Activated effector memory CD4-positive, alpha-beta T cell treated with Interleukin-2 at 50 U/mL for 16 hours (primary cell): ENCODE measurements at places on chromosomes 12 and 14.

- no peak for DNase-seq
These were observed 83.5 kb downstream of the TTC6 start for GRCh38 chr14:37678916-37679315.

DNA sequence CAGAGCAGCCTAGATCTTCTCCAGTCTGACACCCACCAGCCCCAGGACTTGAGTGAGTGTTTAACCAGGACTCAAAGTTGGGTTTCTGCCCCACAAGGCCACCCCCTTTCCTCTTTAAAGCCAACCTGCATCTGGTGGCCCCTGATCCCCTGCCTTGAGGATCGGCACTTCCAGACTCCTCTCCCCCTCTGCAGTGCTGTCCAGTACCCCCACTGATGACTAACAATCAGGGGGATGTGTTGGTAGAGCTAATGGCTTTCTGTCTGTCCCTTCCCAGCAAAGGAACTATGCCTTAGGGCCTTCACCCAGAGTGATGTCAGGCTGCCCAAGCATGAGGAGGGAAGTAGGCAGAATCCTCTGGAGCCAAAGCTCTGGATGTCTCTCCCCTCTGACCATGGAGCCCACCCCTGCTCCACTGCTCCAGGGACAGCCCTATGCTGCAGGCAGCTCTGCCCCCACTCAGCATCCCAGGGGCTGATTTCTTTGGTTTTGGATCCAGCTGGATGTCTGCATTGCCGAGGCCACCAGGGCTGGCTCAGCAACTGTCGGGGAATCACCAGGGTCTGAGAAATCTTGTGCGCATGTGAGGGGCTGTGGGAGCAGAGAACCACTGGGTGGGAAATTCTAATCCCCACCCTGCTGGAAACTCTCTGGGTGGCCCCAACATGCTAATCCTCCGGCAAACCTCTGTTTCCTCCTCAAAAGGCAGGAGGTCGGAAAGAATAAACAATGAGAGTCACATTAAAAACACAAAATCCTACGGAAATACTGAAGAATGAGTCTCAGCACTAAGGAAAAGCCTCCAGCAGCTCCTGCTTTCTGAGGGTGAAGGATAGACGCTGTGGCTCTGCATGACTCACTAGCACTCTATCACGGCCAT is 42.9 kb downstream of the DAD1 start:
- DNase-seq, result no peak

DNA sequence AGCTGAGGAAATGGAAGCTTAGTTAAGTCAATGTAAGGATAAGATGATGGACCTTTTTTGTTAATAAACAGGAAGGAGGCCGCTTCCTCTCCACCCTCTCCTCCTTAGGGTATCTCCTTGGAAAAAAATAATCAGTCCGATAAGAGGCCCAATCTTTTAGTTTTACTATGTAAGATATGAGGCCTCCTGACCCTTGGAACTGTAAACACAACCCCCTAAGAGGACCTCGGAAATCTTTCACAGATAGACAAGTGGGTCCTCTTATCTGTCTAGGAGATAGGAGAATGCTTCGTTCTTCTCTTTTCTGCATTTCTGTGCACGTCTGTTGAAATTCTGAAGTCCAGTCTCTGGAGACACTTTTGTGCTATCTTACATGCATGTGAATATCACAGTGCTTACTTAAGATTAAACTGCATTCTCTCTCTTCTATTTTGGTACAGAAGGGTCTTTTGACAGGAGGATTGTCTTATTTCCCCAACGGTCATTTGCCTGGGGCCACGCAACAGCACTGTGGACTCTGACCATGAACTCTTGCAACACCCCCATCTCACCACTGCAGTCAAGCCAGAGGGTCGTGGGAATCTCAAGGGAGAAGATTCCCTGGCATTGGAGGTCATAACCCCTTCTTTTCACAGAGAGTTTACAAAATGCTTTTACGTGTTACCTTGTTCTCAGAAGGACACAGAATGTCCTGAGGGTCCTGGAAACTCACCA is 313.0 kb upstream of the RTL1 start:
- DNase-seq, result no peak

- no peak for DNase-seq
These were observed 332.0 kb downstream of the CACNA1C start for GRCh38 chr12:2384533-2385351.

- DNase-seq, result no peak
These were observed 18.5 kb downstream of the RPGRIP1 start for GRCh38 chr14:21298358-21298757.

- DNase-seq, result no peak
These were observed 149.1 kb downstream of the NTF3 start for GRCh38 chr12:5581019-5581418.
